ENCODE measurements at places on chromosomes 6 and 20.

- DNase-seq, result no peak
These were observed 21.5 kb downstream of the LAMA4 start for GRCh38 chr6:112232845-112233256.

- no peak for DNase-seq
These were observed 207.3 kb downstream of the FARS2 start for GRCh38 chr6:5468586-5468985.

DNA sequence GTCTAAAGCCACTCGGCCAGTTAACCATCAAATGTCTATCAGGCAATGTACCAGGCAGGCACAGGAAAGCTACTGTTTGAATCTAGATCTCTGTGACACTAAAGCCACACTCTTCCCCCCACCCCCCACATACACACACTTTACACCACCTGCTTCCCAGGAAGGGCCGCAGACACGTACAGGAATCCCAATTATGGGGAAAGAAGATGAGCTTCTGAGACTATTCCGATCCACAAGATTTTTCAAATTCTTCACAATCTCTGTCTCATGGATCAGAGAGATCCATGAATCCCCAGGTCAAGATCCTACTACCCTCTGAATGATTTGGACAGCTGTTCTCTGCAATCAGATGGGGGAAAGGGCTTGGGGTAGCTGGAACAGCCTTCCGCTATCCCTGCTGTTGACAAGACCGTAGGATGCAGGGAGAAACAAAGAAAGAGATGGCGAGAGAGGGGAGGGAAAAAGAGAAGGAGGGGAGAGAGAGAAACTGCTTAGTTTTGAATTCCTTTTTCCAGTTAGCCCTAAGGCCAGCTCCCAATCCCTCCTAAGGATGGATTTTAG, 25.4 kb upstream of the RIMS4 start:
- no peak for DNase-seq

- no peak for DNase-seq
These were observed 166.4 kb downstream of the CD24 start for GRCh38 chr6:106807947-106808611.

GRCh38 chr6:148239801-148240460, 102.7 kb upstream of the SASH1 start:
- DNase-seq, result no peak
